ENCODE measurements at places on chromosomes 2 and 18.
A peak's percentile ranks its signal among the peaks of the same experiment; 100 is the strongest.

DNA sequence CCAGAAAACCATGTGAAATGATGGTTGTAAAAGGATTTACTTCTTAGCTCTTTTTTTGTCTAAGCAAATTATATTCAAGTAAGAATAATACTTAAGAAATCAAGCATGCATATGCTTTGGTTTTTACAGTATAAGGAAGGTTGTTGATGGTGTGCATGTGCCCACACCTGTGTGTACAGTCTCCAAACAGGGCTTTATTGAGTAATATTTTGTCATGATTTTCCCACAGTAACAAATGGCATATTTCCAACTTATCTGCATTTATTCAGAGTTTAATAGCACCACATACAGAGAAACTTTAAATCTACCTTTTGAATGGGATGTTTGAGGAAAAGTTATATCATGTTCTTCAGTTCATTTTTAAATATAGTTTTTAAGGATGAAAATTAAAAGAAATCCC is 76.5 kb upstream of the DSG1 start:
- DNase-seq, result no peak

- DNase-seq, result no peak
Measured at GRCh38 chr2:99554238-99554637, 64.4 kb upstream of the REV1 start.

DNA sequence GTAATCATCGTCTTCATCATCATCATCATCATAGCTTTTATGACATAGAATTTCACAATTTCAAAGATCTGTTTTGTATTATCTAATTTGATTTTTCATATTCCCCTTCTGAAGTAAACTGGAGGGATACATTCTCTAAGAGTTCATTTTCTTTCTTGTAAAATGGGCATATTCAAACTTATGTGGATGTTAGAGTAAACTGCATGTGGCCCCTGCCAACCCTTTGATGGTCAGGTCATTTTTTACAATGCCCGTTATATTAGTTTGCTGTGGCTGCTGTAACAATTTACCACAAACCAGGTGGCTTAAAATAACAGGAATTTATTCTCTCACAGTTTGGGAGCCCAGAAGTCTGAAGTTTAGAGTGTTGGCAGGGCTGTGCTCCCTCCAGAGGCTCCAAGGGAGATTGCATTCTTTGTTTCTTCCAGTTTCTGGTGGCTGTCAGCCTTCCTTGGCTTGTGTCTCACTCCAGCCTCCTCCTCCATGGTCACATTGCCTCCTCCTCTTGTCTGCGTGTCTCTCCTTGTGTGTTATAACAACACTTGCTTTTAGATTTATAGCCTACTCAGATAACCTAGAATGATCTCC is 127.5 kb upstream of the MMADHC start:
- no peak for DNase-seq

DNA sequence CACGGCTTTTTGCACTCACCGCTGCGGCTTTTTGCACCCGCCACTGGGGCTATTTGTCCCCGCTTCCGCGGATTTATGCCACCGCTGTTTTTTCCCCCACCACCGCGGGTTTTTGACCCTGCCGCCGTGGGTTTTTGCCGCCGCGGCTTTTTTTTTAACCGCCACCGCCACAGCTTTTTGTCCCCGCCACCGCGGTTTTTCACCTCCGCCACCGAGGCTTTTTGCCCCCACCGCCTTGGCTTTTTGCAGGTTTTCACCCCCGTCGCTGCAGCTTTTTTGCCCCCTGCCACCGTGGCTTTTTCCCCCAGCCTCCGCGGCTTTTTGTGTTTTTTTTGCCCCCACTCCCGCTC is 2796.7 kb upstream of the TEKT4 start:
- DNase-seq, result no peak

DNA sequence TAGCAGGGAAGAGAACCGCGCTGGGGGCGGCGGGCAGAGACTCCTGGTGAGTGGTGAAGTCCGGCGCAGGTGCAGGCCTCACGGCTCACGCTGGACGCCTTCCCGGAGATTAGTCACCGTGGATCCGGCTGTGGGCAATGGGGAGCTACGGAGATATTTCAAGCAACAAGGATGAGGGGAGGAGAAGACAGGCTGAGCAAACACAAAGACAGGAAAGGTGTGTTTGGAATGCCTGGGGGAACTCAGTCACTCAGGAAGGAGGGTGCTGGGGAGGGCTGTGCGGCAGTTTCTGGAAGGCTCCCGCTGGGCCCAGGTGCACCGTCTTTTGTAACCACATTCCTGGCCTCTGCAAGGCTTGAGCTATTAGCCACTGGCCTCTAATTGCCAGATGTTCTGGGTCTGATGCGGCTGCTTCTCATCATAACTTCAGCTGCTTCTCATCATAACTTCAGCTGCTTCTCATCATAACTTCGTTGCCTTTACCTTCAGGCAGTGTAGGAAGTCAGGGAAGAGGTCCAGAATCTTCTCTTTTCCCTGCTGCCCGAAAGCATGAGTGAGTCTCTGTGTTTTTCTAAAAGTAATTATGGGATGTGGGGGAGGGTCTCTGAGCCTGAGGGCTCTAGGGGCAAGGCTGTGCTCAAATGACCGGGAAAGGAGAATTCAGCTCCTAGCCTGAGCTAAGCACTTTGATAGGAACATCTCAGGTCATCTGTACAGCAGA is 118.9 kb downstream of the PXDN start:
- DNase-seq, result no peak

DNA sequence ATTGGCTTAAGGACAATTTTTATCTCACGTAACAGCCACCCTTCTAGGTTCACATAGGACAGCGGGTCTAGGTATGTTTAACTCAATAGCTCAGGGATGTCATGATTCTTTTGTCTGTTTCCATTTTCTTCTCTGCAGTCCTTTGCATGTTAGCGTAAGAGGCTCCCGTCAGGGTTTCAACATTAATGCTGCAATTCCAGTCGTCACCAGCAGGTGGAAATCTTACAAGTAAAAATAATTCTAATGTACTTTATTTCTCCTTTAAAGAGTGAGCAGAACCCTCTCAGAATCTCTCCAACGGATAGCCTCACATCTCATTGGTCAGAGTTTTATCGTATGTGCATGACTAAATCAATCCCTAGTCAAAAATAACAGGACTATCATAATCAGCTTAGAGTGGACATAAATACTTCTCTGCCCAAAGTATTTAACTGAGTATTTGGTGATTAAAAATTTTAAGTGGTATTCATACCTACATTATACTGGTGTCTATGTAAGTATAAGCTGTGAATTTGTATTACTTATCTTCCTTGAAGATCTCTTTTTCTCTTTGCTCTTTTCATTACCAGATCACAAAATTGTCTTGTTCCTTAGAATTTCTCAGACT is 487.2 kb upstream of the GCFC2 start:
- DNase-seq, result peak; percentile 20

DNA sequence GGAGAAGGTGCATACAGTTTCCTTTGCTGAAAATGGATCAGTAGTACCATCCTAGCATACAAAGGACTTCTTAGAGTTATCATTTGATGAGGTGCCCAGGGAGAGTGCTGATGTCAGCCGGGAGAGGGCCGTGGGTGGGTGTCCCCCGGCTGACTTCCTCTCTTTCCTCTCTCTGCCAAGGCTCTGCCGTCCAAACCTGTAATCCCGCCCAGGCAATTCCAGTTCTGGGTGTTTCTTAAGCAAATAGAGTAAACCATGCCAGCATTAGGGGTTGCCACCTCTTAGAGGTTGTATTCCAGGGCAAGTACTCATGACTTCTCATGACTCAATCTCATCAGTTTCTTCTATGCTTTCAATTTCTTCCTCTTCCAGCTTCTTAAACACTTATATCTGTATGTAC is 117.2 kb downstream of the GATA6 start:
- DNase-seq, result no peak

- no peak for DNase-seq
Measured at GRCh38 chr18:11654736-11655605, 34.1 kb upstream of the GNAL start.

GRCh38 chr2:219073413-219074129 is 12.8 kb upstream of the IHH start:
- no peak for DNase-seq

GRCh38 chr18:44743631-44744030 is 62.9 kb downstream of the SETBP1 start:
- DNase-seq, result no peak

GRCh38 chr2:108288534-108289106 is at the start of gene SULT1C2:
TSS of gene SULT1C2 (plus strand) at chr2:108288895. CDS start at chr2:108293668, 4,773 bp downstream.
- DNase-seq, result no peak

DNA sequence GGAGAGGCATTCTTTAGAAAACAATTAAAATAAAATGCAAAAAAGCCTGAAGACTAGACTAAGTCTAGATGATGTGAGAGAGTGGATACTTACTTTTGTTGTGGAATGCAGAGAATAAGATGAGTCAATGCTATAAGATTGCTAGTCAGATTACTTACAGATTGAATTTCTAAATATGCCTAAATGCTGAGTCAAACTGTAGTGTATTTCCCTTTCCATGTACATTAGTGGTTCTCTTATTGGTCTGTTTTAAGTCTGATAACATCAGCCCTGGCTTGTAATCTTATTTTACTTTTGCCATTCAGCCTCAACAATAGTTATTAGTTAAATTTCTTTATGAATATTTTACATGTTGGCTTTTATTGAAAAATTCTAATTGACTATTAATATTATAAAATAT is 702.7 kb downstream of the SOCS6 start:
- no peak for DNase-seq

DNA sequence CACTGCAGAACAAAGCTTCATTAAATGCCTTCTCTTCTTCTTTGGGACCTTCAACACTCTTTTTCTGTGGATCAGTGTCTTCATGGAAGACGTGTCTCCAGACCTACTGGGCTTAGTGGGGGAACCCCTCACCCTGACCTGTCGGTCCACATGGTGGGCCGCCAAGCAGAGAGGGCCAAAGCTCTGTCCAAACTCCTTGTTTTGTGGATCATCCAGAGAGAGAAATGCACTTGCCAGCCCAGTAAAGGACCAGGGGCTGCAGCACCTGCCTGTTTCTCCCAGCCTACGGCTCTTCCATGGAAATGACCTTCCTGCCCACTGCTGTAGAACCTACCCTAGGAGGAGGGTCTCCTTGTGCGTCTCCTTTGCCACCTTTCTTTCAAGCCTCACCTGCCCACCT is 25.9 kb downstream of the DYSF start:
- DNase-seq, result no peak

- DNase-seq, result no peak
Measured at GRCh38 chr2:36650031-36650829, 46.3 kb upstream of the VIT start.

GRCh38 chr2:206203331-206203730 is 43.6 kb downstream of the EEF1B2 start:
- DNase-seq, result no peak

DNA sequence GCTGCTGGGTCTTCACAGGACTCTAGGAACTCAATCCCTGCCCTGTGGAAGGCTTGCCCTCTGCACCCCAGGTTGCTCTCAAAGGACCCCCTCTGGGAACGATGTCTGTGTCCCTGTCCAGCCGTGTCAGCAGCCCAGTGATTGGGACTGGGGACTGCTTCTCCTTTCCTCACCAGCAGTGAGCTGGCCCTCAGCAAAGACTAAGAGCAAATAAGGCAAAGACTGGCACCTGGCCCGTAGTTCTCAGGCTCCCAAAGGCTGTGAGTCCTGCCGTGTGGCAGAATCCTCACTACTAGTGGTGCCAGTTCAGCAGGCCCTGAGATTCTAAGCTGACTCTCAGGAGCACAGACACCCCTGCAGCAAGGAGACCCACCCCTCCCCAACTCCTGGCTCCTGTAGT is 47.8 kb downstream of the TMEM163 start:
- no peak for DNase-seq

GRCh38 chr18:46702471-46702870 is 45.5 kb upstream of the LOXHD1 start:
- DNase-seq, result no peak

DNA sequence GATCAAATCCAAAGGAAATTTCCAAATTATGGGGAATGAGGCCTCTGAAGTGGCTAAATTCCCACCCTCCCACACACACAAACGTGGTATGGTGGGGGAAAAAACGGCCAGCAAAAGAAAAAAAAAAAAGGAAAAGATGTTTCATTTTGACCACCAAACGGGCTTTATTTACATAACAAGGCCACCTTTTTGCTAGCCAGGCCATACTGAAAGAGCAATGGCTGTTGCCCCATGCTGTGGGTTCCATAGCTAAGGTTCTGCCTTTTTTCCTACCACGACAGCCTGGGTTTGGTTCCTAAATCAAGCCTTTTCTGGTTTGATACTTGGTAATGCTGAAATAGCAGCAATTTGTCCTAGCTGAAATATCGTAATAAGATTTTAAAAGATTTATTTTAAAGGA is 14.0 kb upstream of the IL1B start:
- DNase-seq, result no peak

GRCh38 chr2:105397953-105398335 is 907 bp downstream of the FHL2 start:
- DNase-seq, result no peak

GRCh38 chr18:39660141-39660540 is 2094.5 kb upstream of the CELF4 start:
- no peak for DNase-seq

DNA sequence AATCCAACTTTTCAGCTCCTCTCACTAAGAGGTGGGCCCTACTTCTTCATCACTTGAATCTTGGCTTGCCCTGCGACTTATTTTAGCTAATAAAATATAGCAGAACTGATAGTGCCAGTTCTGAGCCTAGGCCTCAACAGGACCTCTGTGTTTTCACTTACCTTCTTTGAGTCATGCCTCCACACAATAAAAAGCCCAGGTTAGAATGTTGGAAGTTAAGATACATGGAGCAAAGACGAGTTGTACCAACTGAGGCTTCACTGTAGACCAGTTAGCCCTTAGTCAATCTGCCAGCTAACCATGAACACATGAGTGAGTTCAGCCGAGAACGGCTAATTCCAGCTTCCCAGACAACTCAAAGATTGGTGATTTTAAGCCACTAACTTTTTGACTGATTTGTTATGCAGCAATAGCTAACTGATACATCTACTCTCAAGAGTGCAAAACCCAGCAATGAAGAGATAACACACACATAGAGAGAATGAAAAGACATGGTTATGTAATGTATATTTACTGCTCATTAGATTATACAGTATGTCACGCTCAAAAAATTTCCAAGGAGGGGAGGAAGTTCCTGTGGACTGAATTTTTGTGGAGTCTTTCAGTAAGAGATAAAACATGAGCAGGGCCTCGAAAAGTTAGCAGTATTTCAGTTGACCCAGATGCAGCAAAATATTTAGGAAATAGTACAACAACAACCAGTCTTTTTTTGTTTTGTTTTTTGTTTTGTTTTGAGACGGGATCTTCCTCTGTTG is 181.1 kb downstream of the MYCN start:
- no peak for DNase-seq

DNA sequence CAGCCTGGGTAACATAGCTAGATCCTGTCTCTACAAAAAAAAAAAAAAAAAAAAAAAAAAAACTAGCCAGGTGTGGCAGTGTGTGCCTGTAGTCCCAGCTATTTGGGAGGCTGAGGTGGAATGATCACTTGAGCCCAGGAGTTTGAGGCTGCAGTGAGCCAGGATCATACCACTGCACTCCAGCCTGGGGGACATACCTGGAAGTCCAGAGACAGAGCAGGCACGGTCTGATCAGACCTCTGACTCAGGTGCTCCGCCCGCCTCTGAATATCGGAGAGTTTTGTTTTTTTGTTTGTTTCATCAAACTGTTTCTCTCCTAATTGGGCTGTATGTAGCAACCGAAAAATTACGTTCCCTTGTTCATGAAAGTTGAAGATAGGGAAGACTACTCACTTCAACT is 49.2 kb downstream of the RASGRP3 start:
- DNase-seq, result no peak

Measured in GM12878 (cell line).